GM23248 (cell line): ENCODE measurements at places on chromosomes 3 and 15. TPM values are rescaled to one million over a fixed set of nuclear protein-coding genes. Genes with fewer than 3 reads are reported as not detected.

The OXSM gene
- total RNA-seq = 13.1 and 17.5 TPM in 2 replicates

- DNase-seq = peak; percentile 93
- no peaks in the 10 kb centered on the region for H3K27me3 ChIP-seq
- H3K36me3 ChIP-seq = peaks cover 83% of the 10 kb centered on the region
- no peak overlapping the region for H3K4me3 ChIP-seq
Observed at GRCh38 chr3:64011685-64012084, 11.6 kb downstream of the PSMD6 start.

DNA sequence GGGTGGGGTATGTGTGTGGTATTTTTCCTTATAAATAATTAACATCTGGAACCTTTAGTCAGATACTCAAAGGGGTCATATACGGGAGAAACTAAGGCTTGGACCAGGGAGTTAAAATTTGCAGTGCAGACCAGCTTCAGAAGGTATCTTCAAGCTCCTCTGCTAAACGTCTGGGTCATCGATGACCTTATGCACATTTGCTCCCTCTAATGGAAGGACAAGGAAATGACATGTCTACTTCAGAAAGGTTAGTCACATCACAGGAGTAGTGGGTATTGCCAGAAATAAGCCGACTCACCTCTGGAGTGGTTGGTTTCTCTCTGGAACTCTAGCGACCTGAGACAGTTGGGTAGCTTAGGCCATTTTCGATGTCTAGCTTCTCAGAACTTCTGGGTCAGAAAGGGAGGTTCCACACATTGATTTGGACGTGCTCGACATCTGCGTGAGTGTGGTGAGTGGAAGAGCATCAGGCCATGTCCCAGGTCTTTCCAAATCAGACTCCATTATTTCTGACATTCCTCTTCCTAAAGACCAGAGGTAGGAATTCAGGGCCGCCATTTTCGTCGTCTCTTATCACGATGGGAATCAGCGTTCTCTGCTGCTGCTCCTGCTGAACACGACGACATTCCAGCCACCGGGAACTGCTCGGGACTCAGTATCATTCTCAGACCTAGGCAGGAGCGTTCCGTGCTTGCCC is 31.8 kb upstream of the RASA2 start:
- no peaks in the 10 kb centered on the region for H3K36me3 ChIP-seq
- H3K4me1 ChIP-seq = peaks cover 47% of the 10 kb centered on the region
- H3K27me3 ChIP-seq = no peaks in the 10 kb centered on the region
- H3K27ac ChIP-seq = peak overlapping the region; percentile 96
- H3K4me3 ChIP-seq = peak overlapping the region; percentile 48

- no peaks in the 10 kb centered on the region for H3K4me1 ChIP-seq
- no peak for DNase-seq
- no peaks in the 10 kb centered on the region for H3K27me3 ChIP-seq
- no peak overlapping the region for H3K4me3 ChIP-seq
- peaks cover 80% of the 10 kb centered on the region for H3K36me3 ChIP-seq
- H3K27ac ChIP-seq = no peak overlapping the region
Observed at GRCh38 chr3:47872916-47873315, 70.0 kb downstream of the DHX30 start.
